ENCODE measurements at places on chromosomes 3 and 15. TPM values are rescaled to one million over a fixed set of nuclear protein-coding genes. Genes with fewer than 3 reads are reported as not detected.

PLA2G4D gene
- not detected for total RNA-seq

STRIT1 gene
- not detected for total RNA-seq

SEMA3G gene
- total RNA-seq, result under 0.01 TPM

GRCh38 chr3:41000471-41000870, 198.8 kb upstream of the CTNNB1 start:
- no peaks in the 10 kb centered on the region for H3K36me3 ChIP-seq
- no peaks in the 10 kb centered on the region for H3K4me1 ChIP-seq
- no peak overlapping the region for H3K4me3 ChIP-seq
- H3K27ac ChIP-seq, result no peak overlapping the region
- DNase-seq, result peak; percentile 44
- no peaks in the 10 kb centered on the region for H3K27me3 ChIP-seq

- peak overlapping the region; percentile 57 for H3K27ac ChIP-seq
- H3K36me3 ChIP-seq, result peaks cover 4% of the 10 kb centered on the region
- DNase-seq, result peak; percentile 9
- H3K4me1 ChIP-seq, result peaks cover 5% of the 10 kb centered on the region
- H3K4me3 ChIP-seq, result no peak overlapping the region
Observed at GRCh38 chr15:80744826-80745225, 34.3 kb upstream of the CEMIP start.

FBXO40 gene
- total RNA-seq, result not detected

GABRA5 gene
- total RNA-seq, result not detected

GRCh38 chr3:97187771-97188170, 373.4 kb downstream of the EPHA6 start:
- H3K36me3 ChIP-seq, result no peaks in the 10 kb centered on the region
- no peaks in the 10 kb centered on the region for H3K4me1 ChIP-seq
- no peak overlapping the region for H3K4me3 ChIP-seq
- no peak for DNase-seq

DNA sequence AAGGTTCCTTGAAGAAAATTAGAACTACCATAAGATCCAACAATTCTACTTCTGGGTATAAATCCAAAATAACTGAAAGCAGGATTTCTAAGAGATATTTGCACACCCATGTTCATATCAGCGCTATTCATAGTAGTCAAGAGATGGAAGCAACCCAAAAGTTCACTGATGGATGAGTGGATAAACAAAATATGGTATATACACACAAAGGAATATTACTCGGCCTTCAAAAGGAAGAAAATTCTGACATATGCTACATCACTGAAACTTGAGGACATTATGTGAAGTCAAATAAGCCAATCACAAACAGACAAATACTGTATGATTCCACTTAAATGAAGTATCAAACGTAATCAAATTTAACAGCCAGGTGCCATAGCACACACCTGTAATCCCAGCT, 13.1 kb downstream of the DET1 start:
- no peak overlapping the region for H3K27ac ChIP-seq
- H3K4me1 ChIP-seq, result no peaks in the 10 kb centered on the region
- peaks cover 8% of the 10 kb centered on the region for H3K36me3 ChIP-seq
- no peak for DNase-seq
- no peaks in the 10 kb centered on the region for H3K27me3 ChIP-seq

DNA sequence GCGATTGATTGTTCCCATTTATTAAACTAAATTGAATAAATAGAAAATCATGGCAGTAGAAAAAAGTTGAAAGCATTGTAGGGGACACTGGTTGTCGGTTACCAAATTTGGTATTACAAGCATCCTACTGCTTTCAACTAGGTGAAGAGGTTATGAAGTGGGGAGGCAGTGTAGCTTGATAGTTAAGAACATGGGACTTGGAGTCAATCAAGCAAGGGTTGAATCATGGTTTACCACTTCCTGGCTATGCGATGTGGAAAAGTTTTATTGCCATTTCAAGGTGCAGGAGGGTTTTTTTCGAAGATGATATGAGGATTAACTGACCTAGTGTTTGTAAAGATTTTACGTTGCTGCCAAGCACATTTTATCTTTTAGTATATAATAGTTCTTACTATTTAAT, 318.2 kb upstream of the KCNH8 start:
- H3K4me1 ChIP-seq, result no peaks in the 10 kb centered on the region
- H3K27ac ChIP-seq, result no peak overlapping the region
- no peaks in the 10 kb centered on the region for H3K27me3 ChIP-seq
- no peaks in the 10 kb centered on the region for H3K36me3 ChIP-seq
- no peak overlapping the region for H3K4me3 ChIP-seq

- no peaks in the 10 kb centered on the region for H3K36me3 ChIP-seq
- H3K4me1 ChIP-seq, result no peaks in the 10 kb centered on the region
- H3K27ac ChIP-seq, result no peak overlapping the region
- H3K27me3 ChIP-seq, result no peaks in the 10 kb centered on the region
- no peak for DNase-seq
- no peak overlapping the region for H3K4me3 ChIP-seq
Observed at GRCh38 chr3:85933326-85933725, 974.5 kb downstream of the CADM2 start.

IMPG2 gene
- total RNA-seq, result 0.33 TPM

- H3K27ac ChIP-seq, result no peak overlapping the region
- H3K36me3 ChIP-seq, result no peaks in the 10 kb centered on the region
- H3K4me3 ChIP-seq, result no peak overlapping the region
- H3K4me1 ChIP-seq, result no peaks in the 10 kb centered on the region
Observed at GRCh38 chr3:126529585-126530170, 5.7 kb downstream of the CHST13 start.

- H3K4me1 ChIP-seq, result no peaks in the 10 kb centered on the region
- H3K27me3 ChIP-seq, result no peaks in the 10 kb centered on the region
- no peak for DNase-seq
- no peak overlapping the region for H3K27ac ChIP-seq
Observed at GRCh38 chr3:115646027-115646690, 22.8 kb downstream of the GAP43 start.

GRCh38 chr3:196792771-196793170, 53.1 kb downstream of the PAK2 start:
- no peaks in the 10 kb centered on the region for H3K27me3 ChIP-seq
- peaks cover 4% of the 10 kb centered on the region for H3K36me3 ChIP-seq
- no peak overlapping the region for H3K27ac ChIP-seq
- peaks cover 5% of the 10 kb centered on the region for H3K4me1 ChIP-seq
- no peak for DNase-seq
- no peak overlapping the region for H3K4me3 ChIP-seq

MKRN3 gene
- under 0.01 TPM for total RNA-seq

B3GNT5 gene
- 2.8 TPM for total RNA-seq

GOLGA8M gene
- total RNA-seq, result 0.26 TPM

SHQ1 gene
- 15.9 TPM for total RNA-seq

GRCh38 chr3:143036557-143036956, 35.2 kb downstream of the U2SURP start:
- no peaks in the 10 kb centered on the region for H3K4me1 ChIP-seq
- H3K4me3 ChIP-seq, result no peak overlapping the region
- H3K36me3 ChIP-seq, result peaks cover 1% of the 10 kb centered on the region

DNA sequence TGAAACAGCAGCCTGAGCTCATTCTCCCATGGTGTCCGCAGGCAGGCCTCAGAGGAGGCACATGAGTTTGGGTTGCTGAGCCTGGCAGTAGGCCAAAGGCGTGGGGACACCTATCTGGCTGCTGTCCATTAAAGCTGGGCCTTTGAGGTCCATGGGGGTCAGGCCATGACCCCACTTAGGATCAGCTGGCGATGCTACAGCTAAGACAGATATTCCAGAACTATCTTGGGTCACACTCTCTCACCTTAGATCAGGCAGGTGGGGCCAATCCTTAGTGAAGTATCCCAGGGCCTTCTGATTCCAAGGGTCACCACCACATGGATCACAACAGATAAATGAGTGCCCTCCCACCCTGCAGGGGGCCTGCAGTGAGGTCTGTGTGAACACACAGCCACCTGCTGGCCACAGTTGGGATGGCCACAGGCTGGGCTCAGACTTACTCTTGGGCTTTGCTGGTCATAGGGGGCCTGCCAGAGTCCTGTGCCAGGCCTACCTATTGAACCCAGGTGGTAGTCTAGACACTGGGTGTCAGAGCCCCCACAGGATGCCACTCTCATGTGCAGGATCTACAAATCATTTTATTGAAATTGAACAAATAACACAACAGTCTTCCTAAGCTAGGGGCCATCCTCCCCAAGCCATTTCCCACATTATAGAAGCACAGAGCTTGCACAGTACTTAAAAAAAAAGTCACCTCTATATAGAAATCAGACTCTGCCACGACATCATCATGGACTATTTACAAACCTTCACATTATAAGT, 2.0 kb upstream of the HYAL2 start:
- H3K36me3 ChIP-seq, result peaks cover 3% of the 10 kb centered on the region
- DNase-seq, result peak; percentile 66
- H3K27ac ChIP-seq, result no peak overlapping the region
- H3K27me3 ChIP-seq, result no peaks in the 10 kb centered on the region
- H3K4me3 ChIP-seq, result no peak overlapping the region
- peaks cover 10% of the 10 kb centered on the region for H3K4me1 ChIP-seq

GRCh38 chr3:189132231-189132671, 39.5 kb upstream of the TPRG1 start:
- no peaks in the 10 kb centered on the region for H3K27me3 ChIP-seq
- DNase-seq, result peak; percentile 72
- H3K4me1 ChIP-seq, result peaks cover 6% of the 10 kb centered on the region
- H3K27ac ChIP-seq, result peak overlapping the region; percentile 22
- H3K4me3 ChIP-seq, result no peak overlapping the region

Measured in fibroblast of lung (primary cell).